ENCODE measurements at places on chromosomes 6 and 20.

GRCh38 chr6:11810854-11811643 lies 32.4 kb upstream of the ADTRP start:
- no peak for DNase-seq

GRCh38 chr20:45833030-45833882 lies at the start of gene SNX21:
Gene SNX21, plus strand, starts transcription at chr20:45833799. Its CDS starts 121 bp downstream, at chr20:45833920.
- DNase-seq = no peak

DNA sequence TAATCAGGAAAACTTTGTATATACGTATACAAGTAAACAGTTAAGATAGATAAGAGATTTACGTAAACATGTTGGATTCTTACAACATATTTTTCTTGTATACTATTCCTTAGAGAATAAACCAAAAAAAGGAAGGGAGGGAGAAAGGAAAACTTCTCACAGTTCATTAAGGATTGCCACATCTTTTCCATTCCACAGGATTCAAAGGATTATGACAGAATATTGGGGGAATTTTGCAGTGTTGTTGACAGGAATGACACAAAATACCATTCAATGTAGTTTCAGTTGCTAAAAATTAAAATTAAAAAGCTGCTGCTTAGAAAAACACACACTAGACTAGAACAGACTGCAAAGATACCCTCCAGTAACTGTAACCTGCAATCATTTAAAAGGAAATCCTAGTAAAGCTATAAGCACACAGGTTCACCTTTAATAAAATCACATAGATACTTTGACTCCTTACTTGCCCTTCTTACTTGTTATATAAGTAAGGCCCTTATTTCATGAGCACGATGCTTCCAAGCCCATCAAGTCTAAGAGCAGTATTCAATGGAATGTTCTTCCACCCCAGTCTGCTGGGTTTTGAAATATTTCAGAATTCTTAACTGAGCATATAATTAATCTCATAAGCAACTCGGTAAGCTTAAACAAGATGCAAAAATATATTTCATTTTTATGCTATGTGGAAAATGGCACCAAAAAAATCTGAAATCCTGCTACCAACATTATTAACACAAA lies 107.8 kb downstream of the SMLR1 start:
- DNase-seq = no peak

DNA sequence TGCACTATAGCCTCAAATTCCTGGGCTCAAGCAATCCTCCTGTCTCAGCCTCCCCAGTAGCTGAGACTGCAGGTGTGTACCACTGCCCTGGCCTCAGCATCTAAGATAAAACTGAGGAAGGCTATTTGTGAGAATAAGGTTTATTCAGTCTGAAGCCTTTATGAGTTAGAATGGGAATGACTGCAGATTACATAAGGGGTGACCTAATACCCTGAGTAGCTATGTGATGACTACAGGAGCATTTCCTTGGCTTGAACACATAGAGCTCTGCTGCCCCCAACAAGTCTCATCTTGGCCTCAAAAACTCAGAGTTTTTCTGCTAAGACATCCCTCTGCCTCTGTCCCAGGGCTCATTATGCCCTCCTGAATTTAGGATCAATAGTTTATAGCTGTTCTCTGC lies 7.6 kb downstream of the GSS start:
- no peak for DNase-seq

DNA sequence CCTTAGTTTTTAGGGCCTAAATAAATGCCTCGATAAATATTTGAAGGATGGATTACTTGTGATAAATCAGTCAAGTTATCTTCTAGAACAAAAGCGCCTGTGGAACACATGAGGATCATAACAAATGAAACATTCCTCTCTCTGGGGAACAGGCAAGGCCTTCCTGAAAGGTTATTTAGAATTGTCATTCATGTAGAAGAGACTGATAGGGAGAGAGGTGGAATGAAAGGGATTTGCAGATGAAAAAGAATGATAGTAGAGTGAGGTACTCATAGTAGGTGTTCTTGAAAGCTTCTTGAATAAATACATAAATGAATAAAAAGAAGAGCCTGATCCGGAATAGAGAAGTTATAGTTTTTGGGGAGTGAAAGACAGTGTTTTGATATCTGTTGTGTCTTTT lies 30.5 kb downstream of the TSPYL4 start:
- no peak for DNase-seq

DNA sequence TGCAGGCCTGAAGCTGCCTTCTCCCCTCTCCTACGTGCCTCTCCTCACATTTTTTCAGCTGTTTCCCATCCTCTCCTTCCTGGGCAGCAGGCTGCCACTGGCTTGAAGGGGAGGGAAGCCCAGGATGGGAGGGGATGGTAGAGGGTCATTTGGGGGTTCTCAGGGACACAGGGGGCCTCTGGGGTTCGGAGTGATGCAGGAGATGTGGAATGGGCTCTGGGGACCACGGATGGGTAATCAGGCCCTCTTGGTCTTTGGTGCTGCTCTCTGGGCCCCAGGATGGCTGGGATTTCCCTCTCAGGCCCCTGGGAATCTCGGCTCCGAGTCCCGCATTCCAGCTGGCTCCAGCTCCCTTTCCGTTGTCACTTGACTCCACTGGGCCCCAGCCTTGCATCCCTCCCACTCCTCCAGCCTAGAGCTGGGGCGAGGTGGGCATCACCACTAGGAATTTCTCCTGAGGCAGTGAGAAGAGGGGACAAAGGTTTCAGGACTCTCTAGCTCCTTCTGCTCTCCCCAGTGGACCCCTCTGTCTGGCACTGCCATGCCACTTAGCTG lies 2.0 kb upstream of the DDR1 start:
- no peak for DNase-seq

DNA sequence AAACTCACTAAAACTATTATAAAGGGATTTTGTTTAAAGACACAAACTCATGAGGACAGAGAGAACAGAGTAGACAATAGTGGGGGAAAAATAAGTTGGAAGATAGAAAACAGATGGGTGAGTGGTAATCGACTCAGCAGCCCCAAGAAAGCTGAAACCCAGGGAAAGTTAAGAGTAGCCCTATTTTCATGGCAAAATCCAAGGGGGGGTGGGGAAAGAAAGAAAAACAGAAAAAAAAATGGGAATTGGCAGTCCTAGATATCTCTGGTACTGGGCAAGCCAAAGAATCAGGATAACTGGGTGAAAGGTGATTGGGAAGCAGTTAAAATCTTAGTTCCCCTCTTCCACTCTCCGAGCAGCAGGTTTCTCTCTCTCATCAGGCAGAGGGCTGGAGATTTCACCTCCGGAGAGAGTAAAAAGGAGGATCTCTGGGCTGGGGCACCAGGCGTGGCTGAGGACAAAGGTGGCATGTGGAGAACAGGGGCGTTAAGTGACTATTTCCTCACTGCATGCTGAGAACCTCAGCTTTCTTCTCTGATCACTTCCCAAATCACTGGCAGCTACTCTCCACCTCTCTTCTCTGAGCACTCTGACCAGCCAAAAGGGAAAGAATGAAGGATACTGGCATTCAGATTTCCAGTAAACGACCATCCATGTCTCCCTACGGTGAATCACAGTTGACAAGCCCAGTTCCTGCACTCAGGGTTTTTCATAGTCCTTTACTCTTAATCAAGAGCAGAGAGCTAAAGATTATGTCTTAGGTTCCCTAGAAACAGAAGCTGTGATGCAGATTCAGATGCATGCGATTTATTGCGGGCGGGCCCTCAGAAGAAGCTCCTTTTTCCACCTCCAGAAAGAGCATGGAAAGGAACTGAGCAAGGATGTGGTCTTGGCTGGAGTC lies 7.3 kb upstream of the RNF24 start:
- DNase-seq = no peak

DNA sequence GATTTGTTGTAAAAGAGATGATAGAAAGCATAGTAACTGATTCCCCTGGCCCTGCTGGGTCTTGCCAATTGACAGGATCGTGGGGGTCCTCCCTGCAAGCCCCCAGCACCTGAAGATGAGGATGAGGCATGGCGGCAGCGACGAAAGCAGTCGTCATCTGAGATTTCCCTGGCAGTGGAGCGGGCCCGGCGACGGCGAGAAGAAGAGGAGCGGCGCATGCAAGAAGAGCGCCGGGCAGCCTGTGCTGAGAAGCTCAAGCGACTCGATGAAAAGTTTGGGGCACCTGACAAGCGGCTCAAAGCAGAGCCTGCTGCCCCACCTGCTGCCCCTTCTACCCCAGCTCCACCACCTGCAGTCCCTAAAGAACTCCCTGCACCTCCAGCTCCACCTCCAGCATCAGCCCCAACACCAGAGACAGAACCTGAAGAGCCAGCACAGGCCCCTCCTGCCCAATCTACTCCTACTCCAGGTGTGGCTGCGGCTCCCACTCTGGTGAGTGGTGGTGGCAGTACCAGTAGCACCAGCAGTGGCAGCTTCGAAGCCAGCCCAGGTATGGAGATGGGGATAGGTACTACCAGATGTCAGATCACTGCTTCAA lies 7.3 kb downstream of the PRRC2A start:
- DNase-seq = no peak

DNA sequence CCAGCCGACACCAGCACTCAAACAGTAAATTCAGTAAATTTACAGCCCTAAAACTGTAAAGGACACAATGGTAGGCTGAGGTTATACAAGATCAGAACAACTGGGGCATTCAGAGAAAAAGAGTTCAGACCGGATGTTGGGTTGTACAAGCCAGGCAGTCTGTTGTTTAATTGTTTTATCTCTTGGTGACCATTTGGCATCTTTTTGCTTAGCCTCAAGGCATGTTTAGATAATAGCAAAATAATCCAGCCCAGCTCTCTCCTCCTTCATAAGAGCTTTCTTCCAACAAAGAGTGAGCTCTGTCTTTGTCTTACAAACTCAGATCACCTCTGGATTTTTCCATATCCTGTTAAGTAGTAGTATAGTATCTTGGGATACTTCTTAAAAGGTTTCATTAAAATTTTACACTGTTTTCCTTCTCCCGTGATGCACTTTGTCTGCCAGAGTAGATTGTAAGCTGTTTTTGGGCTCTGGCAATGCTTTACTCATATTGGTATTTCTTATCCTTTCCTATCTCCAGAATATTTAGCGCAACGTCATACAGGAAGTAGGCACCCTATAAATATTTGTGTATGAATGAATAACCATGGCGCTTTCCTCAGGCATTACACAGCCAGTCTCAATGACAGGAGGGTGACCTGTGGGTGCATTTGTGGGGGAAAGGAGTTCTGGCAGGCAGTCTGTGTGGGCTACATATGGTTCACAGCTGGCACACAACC lies 35.6 kb upstream of the TRAM2 start:
- no peak for DNase-seq

- DNase-seq = no peak
Measured at GRCh38 chr6:157709555-157709954, 113.5 kb upstream of the SNX9 start.

DNA sequence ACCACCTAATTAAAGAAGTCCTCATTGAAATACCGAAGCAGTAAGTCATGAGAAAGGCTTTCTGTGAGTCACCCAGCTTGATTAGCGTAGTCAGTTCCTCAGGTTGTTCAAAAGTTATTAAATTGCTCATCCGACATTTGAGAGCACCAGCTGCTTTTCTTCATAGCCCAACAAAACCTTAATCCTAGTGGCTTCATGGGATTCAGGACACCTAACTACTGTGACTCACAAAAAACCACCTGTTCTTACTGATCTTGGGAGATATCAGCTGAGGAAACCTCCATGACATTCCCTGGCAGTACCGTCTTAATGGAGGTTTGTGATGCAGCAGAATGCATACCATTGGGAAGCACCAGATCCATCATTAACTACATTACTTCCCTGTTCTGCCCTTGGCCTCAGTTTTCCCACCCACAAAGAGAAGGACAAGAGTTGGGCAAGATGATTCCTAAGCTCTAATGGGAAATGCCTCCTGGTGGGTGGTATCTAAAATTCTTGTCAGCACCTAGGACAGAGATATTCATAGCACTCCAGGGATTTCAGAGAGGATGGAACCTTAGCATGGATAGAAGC lies 103.8 kb downstream of the KHDC1L start:
- DNase-seq = no peak

GRCh38 chr6:4760773-4761172 lies 15.4 kb upstream of the CDYL start:
- no peak for DNase-seq

Measured in NCI-H1436 treated with DMSO at 0.1 percent for 48 hours (cell line).